Stromal cell of bone marrow (primary cell): ENCODE measurements at places on chromosomes 11 and 22.

DNA sequence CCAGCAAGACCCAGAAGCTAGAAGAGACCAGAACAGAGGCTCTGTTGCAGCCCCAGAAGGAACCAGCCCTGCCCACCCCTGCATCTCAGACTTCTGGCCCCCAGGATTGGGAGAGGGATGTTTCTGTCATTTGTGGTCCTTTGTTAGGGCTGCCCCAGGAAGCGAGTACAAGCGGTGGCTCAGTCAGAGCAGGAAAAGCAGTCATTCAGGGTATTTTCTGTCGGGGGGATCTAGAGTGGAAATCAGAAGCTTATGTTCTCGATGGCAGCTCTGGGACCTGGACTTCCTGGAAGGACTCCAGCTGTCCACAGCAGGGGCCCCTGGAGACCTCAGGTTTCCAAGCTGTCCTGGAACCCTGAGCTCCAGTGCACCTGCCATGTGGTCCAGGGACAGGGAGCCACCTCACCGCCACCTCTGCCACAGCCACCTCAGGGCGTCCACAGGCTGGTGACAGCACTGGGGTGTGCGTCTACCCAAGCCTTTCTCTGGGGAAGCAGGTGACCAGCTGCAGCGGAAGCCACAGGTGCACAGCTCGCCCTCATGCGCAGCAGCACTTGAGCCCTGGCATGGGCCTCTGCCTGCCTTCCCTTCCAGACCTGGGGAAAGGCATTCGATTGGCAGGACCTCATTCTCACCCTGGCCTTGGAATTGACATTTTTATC is 2.6 kb downstream of the KRTAP5-5 start:
- no peak for DNase-seq

DNA sequence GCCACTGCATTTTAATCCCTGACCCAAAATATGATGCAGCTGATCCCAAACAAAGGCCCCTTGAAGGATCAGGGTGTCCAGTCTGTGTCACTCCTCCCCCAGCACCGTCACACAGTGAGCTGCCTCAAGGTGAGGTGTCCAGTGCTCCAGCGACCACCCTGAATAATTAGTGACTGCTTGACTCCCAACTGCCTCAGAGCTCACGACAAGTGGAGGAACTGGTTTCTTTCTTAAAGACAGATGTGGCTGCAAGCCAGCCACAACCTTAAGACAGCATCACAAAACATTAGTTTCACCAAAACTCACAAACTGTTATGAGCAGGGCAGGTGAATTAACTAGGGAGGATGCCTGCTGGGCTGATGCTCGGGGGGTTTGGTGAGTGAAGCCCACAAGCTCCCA is 74.6 kb downstream of the PIWIL3 start:
- no peak for DNase-seq

GRCh38 chr11:61921446-61921845 is 4.1 kb upstream of the RAB3IL1 start:
- no peak for DNase-seq

DNA sequence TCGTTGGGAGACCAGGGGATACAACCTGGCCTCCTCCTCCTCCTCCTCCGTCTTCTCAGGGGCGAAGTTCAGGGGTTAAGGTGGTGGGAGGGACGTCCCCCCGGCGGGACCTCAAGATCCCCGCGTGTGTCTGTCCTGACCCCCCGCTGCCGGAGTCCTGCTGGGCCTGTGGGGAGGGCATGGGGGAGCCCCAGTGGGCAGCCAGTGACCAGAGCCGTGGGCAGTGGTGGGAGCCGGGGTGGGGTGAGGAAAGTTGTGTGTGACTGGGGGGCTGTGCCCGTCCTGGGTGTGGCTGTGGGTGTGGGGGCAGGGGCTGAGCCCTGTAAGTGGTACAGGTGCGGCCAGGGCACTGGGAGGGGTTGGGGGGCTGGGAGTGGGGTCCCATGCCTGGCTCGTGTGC is 10.1 kb downstream of the TSPAN4 start:
- no peak for DNase-seq

- no peak for DNase-seq
Measured at GRCh38 chr11:123391646-123392348, 38.3 kb upstream of the GRAMD1B start.

DNA sequence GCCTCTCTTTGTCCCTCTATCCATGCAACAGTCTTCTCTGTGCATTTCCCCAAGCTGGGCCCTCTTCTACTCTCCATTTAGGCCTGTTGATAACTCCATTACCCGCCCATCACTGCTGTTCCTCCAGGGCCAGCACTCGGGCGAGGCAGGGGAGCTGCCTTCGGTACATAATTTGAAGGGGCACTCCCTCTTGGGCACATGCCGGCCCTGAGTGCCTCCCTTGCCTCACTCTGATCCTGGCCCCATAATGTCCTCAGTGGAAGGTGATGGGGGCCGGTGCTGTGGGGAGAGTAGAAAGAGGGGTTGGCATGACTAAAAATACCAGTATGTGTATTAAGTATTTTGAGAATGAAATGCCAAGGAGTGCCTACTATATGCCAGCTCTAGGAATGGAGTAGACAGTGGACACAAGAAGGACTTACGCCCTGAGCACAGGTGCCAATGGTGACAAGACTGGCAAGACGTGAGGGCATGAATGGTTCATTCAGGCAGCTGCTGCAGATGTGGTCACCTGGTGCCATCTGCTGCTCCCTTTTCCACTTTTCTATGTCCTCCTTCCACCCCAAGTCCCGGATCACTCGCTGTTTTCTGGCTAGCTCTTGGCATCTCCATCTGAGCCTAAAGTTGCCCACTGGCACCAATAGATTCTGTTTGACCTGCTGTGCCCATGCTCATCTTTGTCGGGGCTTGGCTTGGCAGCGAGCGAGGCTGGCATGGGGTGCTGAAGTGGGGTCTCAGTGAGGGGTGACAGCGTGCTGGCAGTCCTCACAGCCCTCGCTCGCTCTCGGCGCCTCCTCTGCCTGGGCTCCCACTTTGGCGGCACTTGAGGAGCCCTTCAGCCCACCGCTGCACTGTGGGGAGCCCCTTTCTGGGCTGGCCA is 22.6 kb downstream of the TMEM218 start:
- no peak for DNase-seq

DNA sequence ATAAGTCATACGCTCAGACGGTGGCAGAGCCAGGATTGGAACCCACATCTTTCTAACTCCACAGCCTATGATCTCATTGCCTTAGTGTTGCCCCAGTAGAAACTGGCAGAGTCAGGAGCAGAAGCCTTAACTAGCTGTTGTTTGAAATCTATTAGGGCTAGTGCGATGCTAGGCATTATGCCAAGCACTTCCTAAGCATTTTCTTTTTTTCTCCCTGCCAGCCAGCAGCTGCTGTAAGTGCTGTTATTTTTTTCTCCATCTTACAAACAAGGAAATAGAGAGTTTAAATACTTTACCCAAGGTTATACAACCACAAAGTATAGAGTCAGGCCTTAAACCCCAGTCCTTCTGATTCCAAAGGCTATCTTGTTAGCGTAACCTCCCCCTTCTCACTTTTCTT is 161.0 kb upstream of the SORL1-AS1 start:
- DNase-seq, result no peak

DNA sequence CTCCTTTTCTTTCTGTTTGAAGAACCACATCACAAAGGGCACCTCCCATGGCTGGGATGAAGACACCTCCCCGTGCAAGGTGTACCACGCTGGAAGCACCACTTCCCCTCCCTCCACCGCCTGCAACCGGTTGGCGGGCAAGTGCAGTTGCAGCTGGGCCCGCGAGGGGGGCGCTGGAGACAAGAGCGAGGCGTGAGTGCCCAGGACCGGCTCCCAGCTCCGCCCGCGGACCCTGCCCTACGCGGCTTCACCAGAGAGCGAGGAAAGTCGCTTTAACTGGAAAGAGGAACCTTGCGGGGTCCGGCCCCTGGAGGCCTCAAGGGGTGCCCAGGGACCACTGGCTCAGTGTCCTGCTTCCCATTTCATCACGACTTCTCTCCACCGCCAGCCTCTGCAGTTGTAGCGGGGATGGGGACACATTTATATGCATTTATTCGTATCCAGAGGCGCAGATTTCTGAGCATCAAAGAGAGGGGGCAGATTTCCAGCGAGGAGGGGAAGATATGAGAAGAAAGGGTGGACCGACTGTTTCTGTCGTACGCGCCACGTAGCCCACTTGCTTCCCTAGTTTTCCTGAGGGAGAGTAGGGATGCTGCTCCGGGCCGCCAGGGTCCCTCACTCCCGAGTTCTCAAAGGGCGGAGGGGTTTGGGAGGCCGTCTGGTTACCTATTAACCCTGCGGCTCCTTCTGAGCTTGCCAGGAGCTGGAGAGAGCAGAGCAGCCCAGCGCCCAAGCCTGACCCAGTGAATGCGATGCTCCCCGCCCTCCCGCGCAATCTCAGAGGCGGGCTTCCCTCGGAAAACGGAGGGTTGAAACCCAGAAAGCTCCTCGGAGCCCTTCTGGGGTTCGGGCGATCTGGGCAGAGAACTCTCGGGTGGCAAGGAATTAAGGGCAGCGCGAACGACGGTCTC is 3.5 kb downstream of the ESAM start:
- DNase-seq, result no peak

- DNase-seq, result peak; percentile 68
Measured at GRCh38 chr11:71988050-71988449, 10.7 kb upstream of the IL18BP start.

DNA sequence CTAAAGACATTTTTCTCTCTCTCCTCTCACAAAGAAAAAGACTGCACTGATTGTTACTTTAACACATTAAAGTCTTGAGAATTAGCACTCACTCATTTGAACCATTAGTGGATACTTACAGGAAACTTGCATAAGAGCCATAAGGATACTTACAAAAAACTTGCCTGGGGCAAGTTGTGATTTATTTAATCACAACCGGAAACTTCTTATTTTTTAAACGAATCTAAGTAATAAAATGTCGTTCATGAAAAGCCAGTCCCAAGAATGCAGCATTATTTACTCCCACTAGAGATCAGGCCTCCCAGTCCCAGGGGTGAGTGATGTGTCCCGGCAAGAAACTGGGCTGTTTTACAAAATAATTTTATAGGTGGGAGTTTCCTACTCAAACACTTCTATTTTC is 59.3 kb upstream of the TTC12 start:
- no peak for DNase-seq

DNA sequence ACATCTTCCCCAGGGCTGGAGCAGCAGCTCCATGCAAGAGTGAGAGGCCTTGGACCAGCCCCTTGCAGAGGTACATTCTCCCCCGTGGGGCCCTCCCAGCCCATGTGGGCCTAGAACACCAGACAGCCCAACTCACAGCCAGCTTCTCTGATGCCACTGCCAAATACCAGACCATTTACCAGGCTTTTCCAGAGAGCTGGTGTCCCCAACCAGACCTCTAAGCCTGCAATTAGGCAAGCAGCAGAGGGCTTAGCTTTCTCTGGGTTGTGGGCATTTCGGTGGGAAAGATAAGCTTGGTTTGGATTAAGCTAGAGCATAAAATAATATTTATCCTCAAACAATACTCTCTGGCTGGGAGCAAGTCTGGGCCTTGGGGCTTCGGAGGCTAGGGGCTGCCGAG is 75.6 kb downstream of the TP53I11 start:
- no peak for DNase-seq

DNA sequence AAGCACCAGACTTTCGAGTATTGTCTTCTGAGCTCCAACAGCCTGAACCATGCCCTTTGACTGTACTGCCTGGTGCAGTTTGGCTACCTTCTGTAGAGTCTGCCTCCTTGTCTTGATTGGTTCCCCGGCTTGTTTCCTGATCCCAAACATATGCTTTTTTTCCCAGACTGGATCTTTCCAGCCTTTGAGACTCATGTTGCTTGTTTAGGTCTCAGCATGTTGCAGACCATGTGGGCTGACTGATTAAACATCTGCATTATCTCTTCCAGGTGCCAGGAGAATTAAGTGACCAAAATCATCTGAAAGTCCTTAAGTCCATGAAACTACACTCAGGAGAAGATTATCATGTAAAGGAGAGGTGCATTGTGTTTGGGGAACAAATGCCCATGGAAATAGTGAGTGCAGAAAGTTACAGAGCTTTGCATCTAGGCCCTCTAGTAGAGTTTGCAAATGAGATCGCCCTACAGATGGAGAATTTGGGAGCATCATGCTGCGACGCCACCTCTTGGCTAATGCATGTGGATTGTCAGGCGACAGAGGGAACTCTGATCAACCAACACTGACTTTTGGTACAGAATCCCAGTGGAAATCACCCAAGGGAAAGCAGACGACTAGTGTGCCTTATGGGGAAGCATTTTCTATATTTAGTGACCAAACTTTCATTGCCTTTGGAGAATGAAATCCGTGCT is 188.8 kb downstream of the BLID start:
- no peak for DNase-seq

DNA sequence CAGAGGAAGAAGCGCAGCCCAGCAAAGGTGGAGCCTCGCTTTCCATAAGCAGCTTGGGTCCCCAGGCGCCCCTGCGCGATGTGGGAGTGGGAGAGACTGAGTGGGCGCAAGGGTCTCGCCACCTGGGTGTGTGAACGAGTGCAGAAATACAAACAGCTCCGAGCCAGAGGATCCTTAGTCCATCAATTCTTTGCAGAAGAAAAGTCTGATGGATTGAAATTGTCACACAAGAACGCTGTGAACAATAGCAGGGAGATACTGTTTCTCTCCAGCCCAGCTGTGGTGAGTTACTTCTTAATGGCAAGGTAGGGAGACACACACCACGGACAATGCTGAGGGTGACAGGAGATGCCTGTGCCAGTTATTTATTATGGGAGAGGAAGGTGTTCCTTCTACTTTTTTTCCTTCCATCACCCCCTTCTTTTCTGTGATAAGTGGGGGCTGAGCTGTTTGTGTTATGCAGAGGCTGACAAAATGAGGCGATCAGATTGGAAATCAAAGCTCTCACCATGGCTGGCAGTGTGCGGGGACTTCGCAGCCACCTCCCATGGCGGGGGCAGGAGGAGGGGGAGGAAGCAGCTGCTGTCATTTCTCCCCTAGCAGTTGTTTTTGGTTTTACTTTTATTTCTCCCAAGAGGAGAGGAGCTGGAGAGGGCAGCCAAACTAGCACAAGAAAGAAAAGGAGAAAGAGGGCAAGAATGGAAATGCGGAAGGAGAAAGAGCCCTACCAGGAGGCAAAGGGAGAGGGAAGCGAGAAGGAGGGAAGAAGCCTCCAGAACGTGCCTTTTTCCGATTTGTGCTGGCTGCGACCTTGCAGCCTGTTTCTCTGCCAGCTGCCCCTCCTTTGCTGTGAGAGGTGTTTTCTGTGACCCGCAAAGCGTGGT is 755.8 kb downstream of the NTM start:
- no peak for DNase-seq

DNA sequence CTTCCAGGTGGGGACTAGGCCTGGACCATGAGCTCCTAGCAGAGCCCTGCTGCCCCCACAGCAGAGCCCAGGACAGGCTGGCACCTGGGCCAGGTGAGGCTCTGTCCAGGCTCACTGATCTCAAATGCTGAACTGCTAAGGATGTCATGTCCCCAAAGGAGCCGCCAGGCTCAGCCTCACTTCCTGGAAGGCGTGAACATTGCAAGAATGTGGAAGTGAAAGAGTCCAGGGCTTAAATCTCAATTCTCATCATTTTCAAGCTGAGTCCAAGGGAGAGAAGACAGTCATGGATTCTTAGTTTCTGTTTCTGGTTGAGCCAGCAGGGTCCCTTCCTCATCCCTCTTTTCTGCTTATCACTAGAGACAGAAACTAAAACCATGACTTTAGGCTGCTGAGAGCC is 5.0 kb downstream of the ASCL2 start:
- no peak for DNase-seq

DNA sequence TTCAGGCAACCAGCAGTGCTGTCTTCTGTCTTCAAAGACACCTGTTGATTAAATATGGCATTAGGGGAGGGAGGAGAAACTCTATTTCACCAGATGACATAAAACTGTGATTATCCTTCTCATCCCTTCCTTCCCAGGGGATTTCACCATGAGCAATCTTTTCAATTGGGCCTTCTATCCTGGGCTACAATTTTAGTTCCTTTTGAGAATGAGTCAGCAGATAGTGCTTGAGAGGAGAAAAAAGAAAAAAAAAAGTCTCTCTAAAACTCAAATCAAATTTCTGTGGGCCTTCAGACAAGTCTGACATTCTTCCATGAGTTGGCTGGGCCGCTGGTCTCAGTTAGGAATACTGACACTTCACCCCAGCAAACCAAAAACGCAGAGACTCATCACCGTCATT is 7.2 kb downstream of the FLI1 start:
- DNase-seq, result peak; percentile 47
